Stimulated activated CD4-positive, alpha-beta T cell treated with anti-CD3 and anti-CD28 coated beads, TNF-alpha, amount 100 ng/mL, for 24 hours (primary cell): ENCODE measurements at places on chromosomes 3 and 15.

DNA sequence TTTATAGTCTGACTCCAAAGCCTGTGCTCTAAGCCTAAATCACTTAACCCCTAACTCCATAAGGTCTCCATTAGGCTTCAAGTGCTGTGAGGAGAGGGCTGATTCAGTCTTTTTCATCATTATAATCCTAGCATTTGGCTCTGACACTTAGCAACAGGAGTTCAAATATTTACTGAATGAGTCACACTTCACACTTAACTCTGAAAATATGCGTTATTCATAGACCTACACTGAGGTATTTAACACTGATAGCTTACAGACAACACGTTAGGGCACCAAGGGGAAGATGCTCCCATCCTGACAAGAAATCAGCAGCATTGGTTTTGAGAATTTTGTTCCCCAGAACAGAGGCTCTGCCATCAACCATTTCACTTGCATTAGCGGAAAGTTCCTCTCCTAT, 53.5 kb downstream of the MSL2 start:
- DNase-seq = no peak

GRCh38 chr3:157543501-157544035, 40.4 kb upstream of the VEPH1 start:
- DNase-seq = no peak

DNA sequence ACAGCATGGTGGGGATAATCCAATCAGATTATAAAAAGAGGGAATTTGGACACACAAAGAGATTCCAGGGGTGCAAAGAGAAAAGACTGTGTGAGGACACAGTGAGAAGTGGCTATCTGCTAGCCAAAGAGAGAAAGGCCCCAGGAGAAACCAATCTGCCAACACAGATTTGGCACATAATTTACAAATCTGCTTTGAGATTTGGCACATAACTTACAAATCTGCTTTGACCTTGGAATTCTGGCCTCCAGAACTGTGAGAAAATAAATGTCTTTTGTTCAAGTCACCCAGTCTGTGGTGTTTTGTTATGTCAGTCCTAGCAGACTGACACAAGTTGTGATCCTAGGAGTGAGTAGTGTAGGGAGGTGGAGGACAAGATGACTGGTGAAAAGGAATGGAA, 3.5 kb upstream of the TM4SF18 start:
- no peak for DNase-seq

DNA sequence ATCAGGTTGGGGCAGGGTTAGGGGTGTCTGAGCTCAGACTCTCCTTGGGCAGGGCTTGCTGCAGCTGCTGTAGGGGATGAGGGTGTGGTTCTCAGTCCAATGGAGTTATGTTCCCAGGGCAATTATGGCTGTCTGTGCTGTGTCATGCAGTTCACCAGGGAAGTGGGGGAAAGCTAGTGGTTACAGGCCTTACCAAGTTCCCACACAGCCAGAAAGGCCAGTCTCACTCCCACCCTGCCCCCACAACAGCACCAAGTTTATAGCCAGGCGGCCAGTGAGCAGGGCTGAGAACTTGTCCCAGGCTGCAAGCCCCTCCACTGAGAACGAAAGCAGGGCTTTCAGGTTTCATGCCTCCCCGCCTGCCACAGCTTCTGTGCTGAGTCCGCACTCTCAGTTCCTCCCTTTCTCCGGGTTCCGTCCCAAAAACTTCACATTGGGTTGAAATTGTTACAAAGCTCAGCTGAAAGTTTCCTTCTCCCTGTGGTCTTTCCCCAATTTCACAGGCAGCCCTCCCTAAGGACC, 19.6 kb upstream of the CPOX start:
- no peak for DNase-seq

DNA sequence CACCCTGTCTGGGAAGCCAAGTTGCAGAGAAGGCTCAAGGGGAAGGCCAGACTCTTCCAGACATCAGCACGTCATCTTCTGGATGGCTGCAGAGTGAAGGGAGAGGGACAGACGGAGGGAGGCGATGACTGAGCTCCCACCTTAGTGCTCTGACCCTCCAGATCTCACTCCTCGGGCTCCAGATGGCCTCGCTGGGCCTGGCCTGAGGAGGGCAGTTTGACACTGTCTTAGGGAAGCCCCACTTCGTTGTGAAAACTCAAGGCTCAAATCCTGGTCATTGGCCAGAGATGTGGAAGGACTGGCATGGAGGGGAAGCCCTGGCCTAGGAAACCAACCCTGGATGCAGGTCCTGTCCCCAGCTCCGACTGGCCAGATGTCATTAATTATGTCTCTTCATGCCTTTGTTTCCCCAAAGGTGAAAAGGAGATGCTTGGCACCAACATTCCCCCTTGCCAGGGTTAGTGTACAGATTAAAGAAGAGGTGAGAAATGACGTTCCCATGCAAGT, 70.4 kb downstream of the ADCY5 start:
- DNase-seq = no peak

DNA sequence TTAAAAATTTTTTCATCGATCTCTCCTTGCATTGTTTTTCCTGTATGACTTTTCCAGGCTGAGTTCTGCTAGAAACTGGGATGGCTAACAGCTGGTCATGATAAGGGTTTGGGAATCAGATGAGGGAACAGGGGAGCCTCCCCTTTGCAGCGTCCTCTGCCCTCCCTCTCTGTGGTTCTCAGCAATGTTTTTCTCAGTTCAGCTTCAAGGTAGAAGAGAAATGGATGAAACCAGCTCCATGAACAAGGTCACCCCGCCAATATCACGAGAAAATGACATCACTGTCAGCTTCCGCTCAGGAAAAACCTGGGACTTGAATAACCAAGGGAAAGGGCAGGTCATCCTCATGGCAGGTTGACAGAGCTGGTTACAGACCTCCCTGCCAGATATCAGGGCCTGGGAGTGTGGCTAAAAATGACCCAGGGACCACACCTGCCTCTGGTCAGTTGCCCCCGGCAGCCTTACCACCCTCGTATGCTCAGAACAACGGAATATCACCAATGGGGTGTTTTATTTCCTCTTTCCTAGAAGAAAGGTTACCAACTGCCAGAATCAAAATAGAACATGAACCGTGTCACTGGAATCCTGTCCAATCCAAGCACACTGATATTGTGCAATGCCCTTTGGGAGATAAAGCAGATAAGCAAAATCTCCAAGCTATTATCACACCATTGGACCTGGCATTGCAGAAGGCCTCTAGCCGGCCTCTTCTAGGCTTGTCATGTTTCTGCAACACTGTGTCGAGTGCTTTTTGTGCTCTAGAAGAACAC, 26.1 kb downstream of the LSM3 start:
- no peak for DNase-seq

DNA sequence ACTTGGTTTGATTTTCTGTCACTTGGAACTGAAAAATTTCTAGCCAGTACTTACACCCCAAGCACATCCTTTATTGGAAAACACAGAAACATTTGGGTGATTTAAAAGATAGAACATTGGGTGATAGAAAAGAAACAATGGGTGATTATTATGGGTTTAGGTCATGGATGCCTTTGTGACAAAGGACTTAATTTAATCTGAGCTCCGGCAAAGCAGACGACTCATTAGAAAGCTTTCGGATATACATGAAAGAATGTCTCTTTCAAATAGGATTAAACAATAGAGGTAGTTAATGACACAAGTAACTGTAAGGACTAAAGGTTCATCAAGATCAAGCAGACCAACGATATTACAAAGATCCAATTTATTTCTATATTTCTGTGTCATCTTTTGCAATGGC, 37.3 kb upstream of the CNTN4 start:
- no peak for DNase-seq

- no peak for DNase-seq
Observed at GRCh38 chr3:114451051-114451451, 157.2 kb downstream of the TIGIT start.

DNA sequence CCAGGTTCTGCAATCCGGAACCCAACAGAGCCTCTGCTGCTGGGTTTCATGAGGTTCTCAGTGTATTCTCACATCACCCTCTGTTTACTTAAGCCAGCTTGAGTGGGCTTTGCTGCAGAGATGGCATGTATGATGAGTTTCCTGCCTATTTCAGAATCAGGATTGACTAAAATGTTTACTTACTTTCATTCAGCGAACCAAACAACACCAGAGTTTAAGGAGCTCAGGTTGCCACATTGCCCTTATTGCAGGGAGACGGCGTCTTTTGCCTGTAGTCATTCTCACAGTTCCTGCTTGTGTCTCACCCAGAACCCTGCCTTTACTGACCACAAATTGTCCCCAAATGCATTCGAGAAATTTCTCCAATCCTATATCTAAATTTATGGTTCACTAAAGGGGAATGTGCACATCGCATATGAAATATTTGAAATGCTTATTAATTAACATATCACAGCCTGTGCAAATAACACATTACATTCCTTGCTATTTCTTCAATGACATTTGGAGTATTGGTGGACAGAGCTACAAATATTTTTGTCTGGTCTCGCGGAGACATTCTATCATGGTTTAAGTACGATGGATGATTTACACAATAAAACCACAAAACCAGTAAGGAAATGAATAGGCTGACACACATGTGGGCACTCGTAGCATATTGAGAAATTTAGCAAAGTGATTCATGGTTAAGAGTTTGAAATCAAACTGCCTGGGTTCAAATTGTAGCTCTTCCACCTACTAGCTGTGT, 377.2 kb upstream of the CFAP20DC start:
- DNase-seq = no peak

DNA sequence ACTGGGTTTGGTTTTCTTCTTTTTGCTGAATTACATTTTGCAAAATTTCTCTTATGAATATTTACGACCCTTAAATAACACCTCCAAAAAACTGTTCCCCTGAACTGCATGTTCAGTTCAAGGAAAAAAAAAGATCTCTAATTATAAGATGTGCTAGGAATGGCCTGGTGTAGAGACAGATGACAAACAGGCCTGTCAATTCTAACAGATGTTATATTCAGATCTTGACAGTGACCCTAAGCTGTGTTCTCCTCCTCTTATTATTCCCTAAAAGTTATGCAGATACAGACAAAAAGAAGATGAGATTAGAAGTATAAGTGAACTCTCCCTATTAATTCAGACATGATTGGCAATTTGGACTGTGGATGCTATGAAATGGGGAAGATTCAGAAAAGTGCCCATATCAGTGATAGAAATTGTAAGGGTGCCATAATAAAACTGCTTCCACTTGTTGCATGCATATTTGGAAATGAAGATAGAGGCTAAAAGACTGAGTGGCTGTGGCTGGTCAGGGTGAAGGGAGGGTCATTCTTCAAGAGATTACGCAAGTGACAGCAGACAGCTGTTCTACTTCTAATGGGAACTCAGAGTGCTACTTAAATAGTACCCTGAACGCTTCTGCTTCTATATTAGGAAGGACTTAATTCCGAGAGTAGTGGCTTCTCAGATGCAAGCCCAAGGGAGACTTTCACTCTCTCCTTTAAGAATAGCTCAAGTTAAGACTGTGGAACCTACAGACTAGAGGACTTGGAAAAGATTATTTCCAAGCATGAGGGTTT, 75.5 kb downstream of the ADAMTS9 start:
- DNase-seq = no peak

GRCh38 chr3:150365132-150365604, 42.9 kb upstream of the TSC22D2 start:
- DNase-seq = no peak

- no peak for DNase-seq
Observed at GRCh38 chr3:174583396-174583795, 275.7 kb upstream of the NAALADL2 start.

- DNase-seq = no peak
Observed at GRCh38 chr3:123081718-123082369, 15.0 kb downstream of the PDIA5 start.
